ENCODE measurements at places on chromosomes 2 and 18. TPM values are rescaled to one million over a fixed set of nuclear protein-coding genes. Genes with fewer than 3 reads are reported as not detected.

- no peaks in the 10 kb centered on the region for H3K27me3 ChIP-seq
- H3K27ac ChIP-seq = no peak overlapping the region
- peaks cover 2% of the 10 kb centered on the region for H3K4me1 ChIP-seq
- no peaks in the 10 kb centered on the region for H3K36me3 ChIP-seq
These were observed 22.5 kb upstream of the ACVR1 start for GRCh38 chr2:157898591-157898996.

Gene FAM161A
- 13.8 TPM for total RNA-seq

Gene RBMS1
- total RNA-seq = 98.7 TPM

- no peaks in the 10 kb centered on the region for H3K4me1 ChIP-seq
- no peaks in the 10 kb centered on the region for H3K27me3 ChIP-seq
- no peaks in the 10 kb centered on the region for H3K36me3 ChIP-seq
- H3K27ac ChIP-seq = no peak overlapping the region
- DNase-seq = no peak
These were observed 30.2 kb downstream of the CMPK2 start for GRCh38 chr2:6835467-6835866.

GRCh38 chr18:50719471-50720324, 100.1 kb downstream of the MRO start:
- no peak overlapping the region for H3K27ac ChIP-seq
- H3K27me3 ChIP-seq = no peaks in the 10 kb centered on the region
- H3K36me3 ChIP-seq = no peaks in the 10 kb centered on the region

Gene APOB
- total RNA-seq = 6.1 TPM

GRCh38 chr2:3168230-3168891, 209.3 kb downstream of the EIPR1 start:
- H3K27me3 ChIP-seq = no peaks in the 10 kb centered on the region
- peaks cover 6% of the 10 kb centered on the region for H3K36me3 ChIP-seq
- no peak overlapping the region for H3K4me3 ChIP-seq
- no peak for DNase-seq
- no peak overlapping the region for H3K27ac ChIP-seq

Gene PJVK
- total RNA-seq = 1.8 TPM

Gene TUBB6
- total RNA-seq = 454 TPM

Gene PIEZO2
- 8.3 TPM for total RNA-seq

DNA sequence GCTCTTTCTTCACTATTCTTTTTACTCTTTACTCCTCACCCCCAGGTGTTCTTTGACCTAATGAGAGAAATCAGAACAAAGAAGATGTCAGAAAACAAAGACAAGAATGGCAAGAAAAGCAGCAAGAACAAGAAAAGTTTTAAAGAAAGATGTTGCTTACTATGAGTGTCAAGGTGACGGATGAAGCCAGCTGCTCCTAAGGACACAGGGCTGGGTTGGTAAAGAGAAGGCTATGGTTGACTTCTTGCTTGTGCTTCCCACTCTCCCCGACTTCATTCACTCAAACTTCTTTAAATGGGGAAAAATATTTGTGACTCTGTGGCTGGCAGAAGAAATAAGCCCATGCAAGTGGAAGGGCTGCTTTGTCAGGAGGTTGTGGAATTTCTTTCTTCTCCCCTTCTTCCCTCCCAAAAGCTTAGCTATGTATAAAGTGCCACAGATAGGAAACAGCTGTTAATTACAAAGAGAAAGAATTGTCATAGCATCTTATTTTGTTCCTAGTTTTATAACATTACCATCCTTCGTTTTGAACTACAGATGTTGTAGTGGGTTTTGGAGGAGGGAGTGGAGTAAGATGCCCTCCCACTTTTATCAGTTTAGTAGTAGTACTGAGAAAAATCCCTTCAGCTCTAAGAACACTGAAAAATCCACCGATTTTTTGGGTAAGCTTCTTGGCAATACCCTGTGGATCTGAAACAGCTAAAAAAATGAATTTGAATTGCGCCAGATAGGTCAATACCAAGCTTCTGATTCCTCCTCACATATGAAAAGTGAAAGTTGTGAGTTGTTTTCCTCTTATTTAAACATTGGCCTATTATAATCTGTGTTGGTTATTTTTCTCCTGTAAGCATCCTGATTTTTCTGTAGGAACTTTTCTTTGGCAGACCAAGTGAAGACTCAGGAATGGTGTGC, 40.7 kb downstream of the RALB start:
- DNase-seq = no peak
- H3K4me3 ChIP-seq = no peak overlapping the region
- H3K4me1 ChIP-seq = no peaks in the 10 kb centered on the region

GRCh38 chr18:33901894-33902512, 322.7 kb downstream of the NOL4 start:
- no peak overlapping the region for H3K27ac ChIP-seq
- no peak for DNase-seq
- no peaks in the 10 kb centered on the region for H3K36me3 ChIP-seq
- no peaks in the 10 kb centered on the region for H3K27me3 ChIP-seq
- H3K4me3 ChIP-seq = no peak overlapping the region

DNA sequence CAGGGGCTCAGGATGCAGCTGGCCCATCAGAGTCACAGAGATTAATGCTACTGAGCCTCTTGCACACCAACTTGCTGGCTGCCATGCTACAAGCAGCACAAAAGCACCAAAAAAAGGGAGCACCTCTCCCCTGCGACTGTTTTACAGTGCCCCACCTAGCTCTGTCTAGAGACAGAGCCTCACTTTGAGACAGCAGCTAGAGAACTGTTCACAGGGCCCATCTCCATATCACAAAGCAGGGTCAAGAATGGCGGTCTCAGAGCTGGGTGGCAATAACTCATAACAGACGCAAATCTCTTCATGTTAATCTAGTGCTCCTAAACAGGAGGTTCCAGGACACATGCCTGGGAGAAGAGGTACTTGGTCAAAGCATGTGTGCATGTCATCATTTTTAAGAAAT, 953.0 kb downstream of the DCDC2C start:
- H3K27ac ChIP-seq = no peak overlapping the region
- H3K27me3 ChIP-seq = no peaks in the 10 kb centered on the region
- H3K36me3 ChIP-seq = no peaks in the 10 kb centered on the region
- no peak for DNase-seq
- no peak overlapping the region for H3K4me3 ChIP-seq
- H3K4me1 ChIP-seq = no peaks in the 10 kb centered on the region

Gene STPG4
- not detected for total RNA-seq

Gene OR6B2
- total RNA-seq = not detected

- no peaks in the 10 kb centered on the region for H3K27me3 ChIP-seq
- H3K4me1 ChIP-seq = no peaks in the 10 kb centered on the region
- no peaks in the 10 kb centered on the region for H3K36me3 ChIP-seq
- H3K27ac ChIP-seq = no peak overlapping the region
These were observed 10.1 kb downstream of the INPP1 start for GRCh38 chr2:190353537-190353899.

GRCh38 chr2:142076317-142076716, 54.5 kb downstream of the LRP1B start:
- H3K27me3 ChIP-seq = no peaks in the 10 kb centered on the region
- DNase-seq = no peak
- no peaks in the 10 kb centered on the region for H3K36me3 ChIP-seq
- H3K27ac ChIP-seq = no peak overlapping the region
- H3K4me1 ChIP-seq = no peaks in the 10 kb centered on the region

Gene IL36A
- total RNA-seq = not detected

Gene SAG
- not detected for total RNA-seq

GRCh38 chr18:11004951-11005350, 144.4 kb downstream of the PIEZO2 start:
- no peak overlapping the region for H3K27ac ChIP-seq
- no peaks in the 10 kb centered on the region for H3K36me3 ChIP-seq
- no peak overlapping the region for H3K4me3 ChIP-seq
- H3K27me3 ChIP-seq = no peaks in the 10 kb centered on the region
- DNase-seq = no peak

- no peaks in the 10 kb centered on the region for H3K4me1 ChIP-seq
- H3K36me3 ChIP-seq = no peaks in the 10 kb centered on the region
- H3K27me3 ChIP-seq = no peaks in the 10 kb centered on the region
- DNase-seq = no peak
- no peak overlapping the region for H3K4me3 ChIP-seq
- H3K27ac ChIP-seq = no peak overlapping the region
These were observed 159.2 kb downstream of the RIT2 start for GRCh38 chr18:42956287-42956686.

Gene IL1F10
- total RNA-seq = not detected

GRCh38 chr18:23053776-23054457, 81.4 kb upstream of the CABLES1 start:
- H3K4me1 ChIP-seq = peaks cover 9% of the 10 kb centered on the region
- no peaks in the 10 kb centered on the region for H3K36me3 ChIP-seq
- H3K27ac ChIP-seq = no peak overlapping the region
- no peak overlapping the region for H3K4me3 ChIP-seq
- no peaks in the 10 kb centered on the region for H3K27me3 ChIP-seq
- DNase-seq = no peak

Gene C2orf80
- total RNA-seq = not detected

GRCh38 chr2:16221461-16222010, 281.2 kb downstream of the MYCN start:
- no peak overlapping the region for H3K27ac ChIP-seq
- H3K4me1 ChIP-seq = no peaks in the 10 kb centered on the region
- no peaks in the 10 kb centered on the region for H3K36me3 ChIP-seq

GRCh38 chr2:47724221-47724981, 58.5 kb upstream of the MSH6 start:
- no peaks in the 10 kb centered on the region for H3K27me3 ChIP-seq
- no peak overlapping the region for H3K27ac ChIP-seq
- DNase-seq = no peak

DNA sequence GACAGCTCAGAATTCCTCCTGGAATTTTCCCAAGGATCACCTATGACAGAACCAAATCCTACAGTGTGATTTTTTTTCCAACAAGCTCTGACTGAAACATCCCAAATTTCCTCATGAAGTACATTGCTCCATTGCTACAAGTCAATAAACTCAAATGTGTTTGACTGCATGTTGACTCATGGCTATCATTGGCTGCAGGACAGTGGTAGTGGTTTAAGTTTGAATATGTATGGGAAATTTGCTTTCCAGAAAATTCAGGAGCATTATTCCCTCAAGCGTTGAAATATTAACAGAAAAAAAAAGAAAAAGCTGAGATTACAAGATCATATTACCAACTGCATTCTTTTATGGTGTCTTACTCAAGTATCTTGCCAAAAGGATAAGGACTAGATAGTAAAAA, 402.8 kb upstream of the DSEL start:
- H3K36me3 ChIP-seq = no peaks in the 10 kb centered on the region
- H3K27ac ChIP-seq = no peak overlapping the region
- H3K4me1 ChIP-seq = no peaks in the 10 kb centered on the region
- no peak for DNase-seq
- no peak overlapping the region for H3K4me3 ChIP-seq

DNA sequence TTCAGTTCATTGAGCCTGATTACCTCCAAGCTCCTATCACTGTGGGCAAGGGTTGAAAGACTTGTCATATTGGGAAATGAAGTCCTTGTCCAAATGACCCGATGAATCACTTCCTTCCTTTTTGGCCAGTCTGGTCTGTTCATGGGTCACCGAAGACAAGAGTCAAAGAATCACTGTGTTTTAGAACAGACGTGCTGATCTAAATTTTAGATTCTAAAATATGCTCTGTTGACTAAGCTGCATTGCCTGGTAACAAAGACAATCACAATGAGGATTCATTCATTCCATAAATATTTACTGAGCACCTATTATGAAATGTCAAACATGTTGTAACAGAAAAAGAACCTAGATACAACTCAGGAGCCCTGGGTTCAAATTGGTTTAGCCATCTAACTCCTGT, 99.4 kb upstream of the RND3 start:
- H3K4me1 ChIP-seq = peaks cover 11% of the 10 kb centered on the region
- no peak overlapping the region for H3K27ac ChIP-seq
- no peak overlapping the region for H3K4me3 ChIP-seq
- H3K36me3 ChIP-seq = no peaks in the 10 kb centered on the region
- DNase-seq = no peak
- H3K27me3 ChIP-seq = no peaks in the 10 kb centered on the region

GRCh38 chr18:48752928-48753327, 197.8 kb downstream of the SMAD7 start:
- no peaks in the 10 kb centered on the region for H3K27me3 ChIP-seq
- peaks cover 18% of the 10 kb centered on the region for H3K4me1 ChIP-seq
- no peaks in the 10 kb centered on the region for H3K36me3 ChIP-seq
- no peak overlapping the region for H3K27ac ChIP-seq
- H3K4me3 ChIP-seq = no peak overlapping the region
- DNase-seq = no peak

Gene SKA1
- not detected for total RNA-seq

GRCh38 chr18:30113454-30113853, 929.1 kb downstream of the DSC3 start:
- no peaks in the 10 kb centered on the region for H3K36me3 ChIP-seq
- H3K27me3 ChIP-seq = no peaks in the 10 kb centered on the region
- H3K4me3 ChIP-seq = no peak overlapping the region
- H3K27ac ChIP-seq = no peak overlapping the region
- H3K4me1 ChIP-seq = no peaks in the 10 kb centered on the region

GRCh38 chr18:43442131-43442530, 164.8 kb upstream of the SYT4 start:
- no peak for DNase-seq
- H3K36me3 ChIP-seq = no peaks in the 10 kb centered on the region
- no peak overlapping the region for H3K27ac ChIP-seq

GRCh38 chr2:41319437-41319836, 728.4 kb upstream of the PKDCC start:
- H3K27ac ChIP-seq = no peak overlapping the region
- H3K27me3 ChIP-seq = no peaks in the 10 kb centered on the region
- H3K4me1 ChIP-seq = no peaks in the 10 kb centered on the region
- no peaks in the 10 kb centered on the region for H3K36me3 ChIP-seq
- no peak for DNase-seq

- no peak overlapping the region for H3K4me3 ChIP-seq
- no peaks in the 10 kb centered on the region for H3K4me1 ChIP-seq
- no peak overlapping the region for H3K27ac ChIP-seq
- DNase-seq = no peak
- H3K27me3 ChIP-seq = no peaks in the 10 kb centered on the region
These were observed 136.2 kb downstream of the SP100 start for GRCh38 chr2:230552181-230552580.

All from thoracic aorta (tissue), 2 donors.